ENCODE measurements at places on chromosomes 2 and 18.

GRCh38 chr2:241922411-241922810, 52.9 kb downstream of the RTP5 start:
- DNase-seq: no peak

DNA sequence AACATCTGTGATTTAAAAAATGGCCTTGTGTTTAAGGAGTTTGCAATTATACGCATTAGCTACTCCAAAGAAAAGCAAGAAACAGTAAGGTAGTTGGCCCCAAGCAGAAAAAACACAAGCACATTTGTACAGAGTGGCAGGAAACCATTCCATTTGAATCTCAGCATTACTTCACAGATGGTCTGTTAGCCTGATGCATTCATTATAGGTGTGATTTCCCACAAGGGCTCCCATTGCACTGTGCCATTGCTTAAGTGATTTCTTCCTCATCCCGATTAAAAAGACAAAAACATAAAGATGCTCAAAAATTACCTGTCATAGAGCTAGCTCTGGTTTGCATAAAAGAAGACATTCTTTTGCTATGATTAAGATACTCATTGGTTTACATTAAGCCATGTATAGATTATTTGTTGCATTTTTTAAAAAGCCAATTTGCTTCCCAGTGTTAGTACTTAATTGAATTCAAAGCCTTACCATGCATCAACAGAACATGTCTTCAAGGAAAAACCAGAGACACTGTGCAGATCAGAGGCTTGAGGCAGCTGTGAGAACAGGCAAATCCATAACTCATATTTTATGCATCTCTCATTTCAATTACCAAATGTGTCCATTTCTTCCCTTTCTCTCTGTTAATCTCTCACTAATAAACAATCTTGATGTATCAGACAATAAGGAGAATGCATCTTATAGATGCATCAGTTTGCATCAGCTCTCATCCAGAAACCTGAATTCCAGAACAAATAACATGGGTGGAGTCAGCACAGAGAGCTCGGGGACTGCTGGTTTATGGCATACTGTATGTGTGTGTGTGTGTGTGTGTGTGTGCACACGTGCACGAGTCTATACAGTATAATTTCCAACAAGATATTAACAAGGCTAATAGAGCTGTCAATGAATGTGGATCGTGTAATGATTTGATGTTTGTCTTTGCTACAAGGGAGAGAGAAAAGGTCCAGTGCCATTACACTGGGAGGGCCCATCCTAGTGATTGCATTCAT, 558.6 kb upstream of the HS6ST1 start:
- DNase-seq: no peak

- peak; percentile 85 for DNase-seq
These were observed 103.9 kb upstream of the HS6ST1 start for GRCh38 chr2:128422571-128422970.

DNA sequence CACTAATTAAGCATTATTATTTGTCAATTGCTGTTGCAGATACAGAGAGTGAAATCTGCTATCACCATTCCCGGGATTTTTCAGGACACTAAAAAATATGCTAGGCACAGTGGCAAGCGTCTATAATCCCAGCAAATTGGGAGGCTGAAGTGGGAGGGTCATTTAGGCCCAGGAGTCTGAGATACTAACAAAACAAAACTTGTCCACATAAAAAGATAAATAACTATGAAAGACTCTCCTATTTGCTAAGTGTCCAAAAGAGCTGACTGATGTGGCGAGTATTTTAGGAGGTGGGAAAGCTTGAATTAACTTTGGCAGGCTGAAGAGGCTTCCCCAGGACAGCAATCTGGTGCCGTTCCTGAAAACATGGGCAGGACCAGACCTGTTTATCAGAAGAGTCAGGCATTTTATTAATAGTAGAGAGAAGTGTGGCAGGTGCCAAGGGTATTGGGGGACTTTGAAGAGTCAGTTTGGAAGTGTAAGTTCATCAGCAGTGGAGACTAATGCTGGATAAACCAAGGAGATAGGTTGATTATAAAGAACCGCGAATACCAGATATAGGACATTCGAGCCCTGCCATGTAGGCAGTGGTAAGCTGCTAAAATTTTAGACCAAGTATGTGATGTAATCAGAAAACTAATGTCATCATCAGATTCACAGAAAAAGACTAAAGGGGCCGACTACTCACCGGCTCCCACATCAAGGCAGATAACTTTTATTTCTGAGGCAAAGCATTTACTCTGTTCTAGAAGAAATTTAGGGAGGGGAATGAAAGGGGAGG, 201.8 kb downstream of the EPHA4 start:
- no peak for DNase-seq

DNA sequence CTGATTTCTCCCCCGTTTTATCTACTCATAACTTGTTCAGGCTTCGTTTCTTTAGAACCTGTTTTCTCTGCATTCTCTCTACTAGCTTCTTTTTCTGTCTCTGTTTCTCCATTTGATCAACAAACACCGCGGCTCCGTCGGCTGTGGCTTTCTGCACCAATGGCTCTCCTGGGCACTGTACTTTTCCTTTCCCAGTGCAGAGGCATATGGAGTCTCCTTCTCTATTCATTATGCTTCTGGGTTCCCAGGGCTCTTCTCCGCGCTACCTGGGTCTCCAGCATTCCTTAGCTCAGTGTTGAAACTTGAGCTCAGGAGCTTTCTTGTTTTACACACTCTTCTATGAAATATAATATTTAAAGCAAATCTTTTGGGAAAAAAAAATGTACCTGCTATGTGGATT, 196.6 kb upstream of the SOX11 start:
- DNase-seq: no peak

All from AG04449 (cell line).